ENCODE measurements at places on chromosomes 5 and 9.
A peak's percentile ranks its signal among the peaks of the same experiment; 100 is the strongest.

- DNase-seq: no peak
Measured at GRCh38 chr9:6611865-6612264, 33.7 kb downstream of the GLDC start.

DNA sequence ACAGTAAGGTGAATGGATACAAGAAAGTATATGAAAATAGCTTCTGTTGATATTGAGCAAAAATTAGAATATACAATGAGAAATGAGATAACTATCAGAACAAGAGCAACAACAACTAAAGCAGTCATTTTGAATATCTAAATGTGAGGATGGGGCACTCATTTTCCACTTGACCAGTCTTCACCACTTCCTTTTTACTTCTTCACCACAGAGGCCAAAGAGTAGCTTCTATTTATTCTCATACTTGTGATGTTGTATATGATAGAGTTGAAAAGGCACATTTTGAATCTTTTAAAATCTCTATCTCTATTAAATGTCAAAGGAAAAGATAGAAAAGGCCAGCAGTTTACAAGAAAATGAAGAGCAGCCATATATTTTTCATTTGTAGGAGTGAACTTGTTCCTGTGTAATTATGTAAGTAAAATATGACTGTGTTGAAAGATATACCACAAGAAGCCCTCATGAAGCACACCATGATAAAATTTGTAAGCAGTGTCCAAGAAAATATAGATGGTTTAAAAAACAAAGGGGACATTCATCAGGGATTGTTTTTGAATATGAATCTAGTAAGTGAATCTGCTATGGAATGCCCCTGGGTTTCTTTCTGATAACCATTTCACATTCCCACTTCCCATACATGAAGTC lies 39.2 kb downstream of the ADAMTS19 start:
- peak; percentile 1 for DNase-seq

GRCh38 chr5:39109606-39110005 lies 35.4 kb upstream of the RICTOR start:
- DNase-seq: no peak

GRCh38 chr9:35736201-35736633 lies 3.8 kb downstream of the CREB3 start:
- peak; percentile 72 for DNase-seq

GRCh38 chr5:75091597-75091996 lies 39.2 kb upstream of the GCNT4 start:
- DNase-seq: no peak

- DNase-seq: no peak
Measured at GRCh38 chr5:14445013-14445412, 136.6 kb upstream of the OTULINL start.

All from GM13977 (cell line).